ENCODE measurements at places on chromosomes 16 and 17.

DNA sequence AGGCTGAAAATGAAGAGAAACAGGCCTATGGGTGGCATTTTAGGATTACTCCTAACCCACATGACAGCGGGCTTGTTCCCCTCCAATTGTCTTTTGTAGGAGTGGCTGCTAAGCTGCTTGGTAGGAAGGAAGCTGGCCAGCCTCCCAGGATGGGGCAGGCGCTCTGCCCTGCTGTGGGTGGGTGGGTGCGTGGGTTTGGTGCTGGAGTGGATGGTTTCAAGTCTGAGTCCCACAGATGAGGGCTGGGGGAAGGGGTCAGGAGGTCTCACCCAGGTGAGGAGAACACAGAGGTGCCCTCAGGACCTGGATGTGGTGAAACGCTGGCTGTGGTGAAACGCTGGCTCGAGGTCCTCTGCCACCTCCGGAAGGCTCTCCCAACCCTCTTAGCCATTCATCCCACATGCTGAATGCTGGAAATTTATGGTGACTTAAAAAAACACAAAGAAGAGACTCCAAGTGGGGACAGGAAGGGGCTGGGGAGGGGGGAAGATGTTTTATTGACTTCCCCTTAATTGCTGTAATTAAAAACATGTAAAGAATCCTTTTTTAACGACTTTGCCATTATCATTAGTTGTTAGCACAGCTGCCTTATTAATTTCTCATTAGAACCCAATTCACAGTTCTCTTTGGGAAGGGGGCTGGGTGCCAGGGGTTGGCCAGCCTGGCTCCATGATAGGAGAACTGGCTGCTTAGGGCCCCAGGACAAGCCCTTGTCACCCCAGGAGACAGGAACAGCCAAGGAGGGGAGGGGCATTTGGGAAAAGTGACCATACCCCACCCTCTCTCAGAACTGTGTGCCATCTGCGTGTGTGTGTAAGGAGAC, 153.5 kb upstream of the CDC42EP4 start:
- no peak for DNase-seq

DNA sequence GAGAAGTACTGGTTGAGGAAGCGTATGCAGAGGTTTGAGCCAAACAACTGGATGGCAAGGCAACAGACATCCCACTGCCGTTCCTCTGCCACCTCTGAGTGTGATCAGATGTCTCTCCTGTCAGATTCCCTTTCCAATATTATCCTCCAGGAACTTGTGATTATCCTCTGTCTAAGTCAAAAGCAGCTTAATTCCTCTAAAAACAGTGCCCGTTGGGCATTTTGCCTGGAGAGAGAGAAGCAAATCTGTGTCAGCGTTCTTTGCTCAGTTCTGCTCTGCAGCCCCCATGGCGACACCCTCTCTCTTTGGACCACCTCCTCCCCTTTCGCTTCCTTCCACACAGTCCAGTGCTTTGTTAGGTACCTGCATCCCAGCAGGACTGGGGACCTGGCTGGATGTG, 56.1 kb upstream of the TBX2 start:
- no peak for DNase-seq

GRCh38 chr17:63358111-63358839, 87.8 kb downstream of the CYB561 start:
- DNase-seq: no peak

DNA sequence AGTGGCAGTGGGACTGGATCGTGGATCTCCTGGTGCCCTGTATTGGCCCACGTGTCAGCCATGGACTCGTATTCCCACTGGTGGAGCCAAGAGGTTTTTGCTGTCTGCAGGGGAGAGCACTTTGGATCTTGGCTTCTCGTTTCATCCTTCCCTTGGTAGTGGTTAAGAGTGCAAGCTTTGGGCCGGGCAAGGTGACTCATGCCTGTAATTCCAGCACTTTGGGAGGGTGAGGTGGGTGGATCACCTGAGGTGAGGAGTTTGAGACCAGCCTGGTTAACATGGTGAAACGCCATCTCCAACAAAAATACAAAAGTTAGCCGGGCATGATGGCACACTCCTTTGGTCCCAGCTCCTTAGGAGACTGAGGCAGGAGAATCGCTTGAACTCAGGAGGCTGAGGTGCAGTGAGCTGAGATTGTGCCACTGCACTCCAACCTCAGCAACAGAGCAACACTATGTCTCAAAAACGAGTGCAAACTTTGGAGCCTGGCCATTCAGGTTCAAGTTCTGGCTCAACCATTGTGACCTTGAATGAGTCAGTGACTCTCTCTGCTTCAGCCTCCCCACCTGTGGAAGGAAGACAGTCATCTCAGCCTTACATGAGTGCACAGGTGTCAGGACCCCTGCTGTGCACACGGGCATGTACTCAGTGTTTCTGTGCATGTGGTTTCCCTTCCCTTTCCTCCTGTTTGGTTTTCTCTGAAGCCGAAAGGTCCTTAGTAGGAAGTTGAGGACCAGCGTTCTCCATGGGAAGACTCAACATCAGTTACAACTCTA, 57.4 kb downstream of the PLCG2 start:
- DNase-seq: no peak

- no peak for DNase-seq
These were observed 105.1 kb upstream of the TNRC6C start for GRCh38 chr17:77853191-77853977.

GRCh38 chr17:57236686-57237299, 19.5 kb upstream of the MSI2 start:
- DNase-seq: no peak

- DNase-seq: no peak
These were observed 135.0 kb downstream of the GSG1L start for GRCh38 chr16:27928542-27928941.

DNA sequence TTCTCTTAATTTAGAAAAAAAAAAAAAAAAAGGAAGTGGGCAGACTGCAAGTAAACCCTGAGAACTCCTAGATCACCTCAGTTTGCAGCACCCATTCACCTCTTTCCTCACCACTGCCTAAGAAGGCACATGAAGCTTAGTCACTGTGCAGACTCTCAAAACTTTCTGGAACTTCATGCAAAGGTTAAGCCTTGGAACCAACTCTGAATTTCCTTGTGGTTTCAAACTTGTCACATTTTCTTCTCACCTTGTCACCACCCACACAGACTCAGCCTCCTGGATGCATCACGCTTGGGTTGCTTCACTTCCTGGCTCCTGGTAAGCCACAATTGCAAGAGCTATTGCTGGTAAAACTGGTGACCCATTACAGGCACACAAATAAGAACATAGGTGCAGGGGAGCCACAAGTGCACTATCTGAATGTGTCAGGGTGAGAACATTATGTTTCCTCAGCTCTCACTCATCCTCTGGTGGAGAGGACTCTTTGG, 15.0 kb upstream of the CPD start:
- peak; percentile 86 for DNase-seq

GRCh38 chr17:83091257-83092141, 12.1 kb downstream of the METRNL start:
- DNase-seq: no peak

DNA sequence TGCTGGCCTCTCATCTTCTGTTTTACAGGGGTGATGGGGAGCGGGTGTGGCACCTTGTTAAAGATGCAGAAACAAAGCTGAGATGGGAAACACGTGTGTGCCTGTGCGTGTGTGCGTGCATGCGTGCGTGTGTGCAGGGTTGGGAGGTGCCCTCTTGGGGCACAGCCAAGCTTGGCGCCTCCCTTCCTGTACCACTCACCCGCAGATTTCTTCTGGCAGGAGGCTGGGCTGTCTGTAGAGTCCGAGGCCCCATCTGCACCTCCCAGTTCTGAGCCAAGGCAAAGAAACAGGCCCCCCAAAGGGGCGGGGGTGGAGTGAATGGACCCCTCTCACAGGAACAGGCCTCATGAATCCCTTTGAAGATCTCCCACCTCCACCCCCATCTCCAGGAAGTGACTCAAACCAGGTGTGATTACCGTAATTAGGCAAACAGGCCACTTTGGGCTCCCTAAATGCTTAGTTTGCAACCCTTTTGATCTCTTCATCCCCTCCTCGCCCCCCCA, 20.9 kb downstream of the TNS4 start:
- peak; percentile 87 for DNase-seq

GRCh38 chr17:10875430-10875851, 37.6 kb upstream of the PIRT start:
- no peak for DNase-seq

DNA sequence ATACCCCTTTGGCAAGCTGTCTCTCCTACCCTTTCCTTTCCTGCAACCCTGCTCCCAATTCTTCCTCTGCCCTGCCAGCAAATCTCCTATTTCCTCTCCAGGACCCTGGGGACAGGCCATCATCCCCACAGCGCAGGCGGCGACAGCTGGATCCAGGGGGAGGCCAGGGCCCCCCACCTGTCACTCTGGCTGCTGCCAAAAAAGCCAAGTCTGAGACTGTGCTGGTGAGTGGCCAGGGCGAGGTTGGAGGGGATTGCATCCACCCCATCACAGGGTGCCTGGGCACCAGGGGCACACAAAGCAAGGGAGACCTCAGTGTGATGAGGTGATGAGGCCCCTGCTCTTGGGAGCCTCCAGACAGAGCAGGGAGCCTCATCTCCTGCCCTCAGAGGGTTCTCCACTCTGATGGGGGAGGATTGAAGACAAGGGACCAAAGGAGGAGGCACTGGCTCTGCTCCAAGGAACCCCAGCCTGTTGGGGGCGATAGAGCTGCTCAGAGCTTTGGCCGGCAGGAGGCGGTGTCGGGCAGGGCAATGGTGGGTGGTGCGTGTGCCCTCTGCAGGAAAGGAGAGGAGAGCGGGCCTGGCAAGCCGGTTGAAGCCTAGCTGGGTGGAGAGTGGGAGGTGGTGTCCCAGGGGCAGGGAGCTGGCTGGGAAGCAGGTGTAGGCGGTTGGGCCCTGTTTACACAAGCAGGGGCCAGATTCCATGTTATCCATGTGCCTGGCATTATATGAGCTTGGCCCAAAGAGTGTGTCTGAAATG, 15.6 kb upstream of the PDK2 start:
- no peak for DNase-seq

DNA sequence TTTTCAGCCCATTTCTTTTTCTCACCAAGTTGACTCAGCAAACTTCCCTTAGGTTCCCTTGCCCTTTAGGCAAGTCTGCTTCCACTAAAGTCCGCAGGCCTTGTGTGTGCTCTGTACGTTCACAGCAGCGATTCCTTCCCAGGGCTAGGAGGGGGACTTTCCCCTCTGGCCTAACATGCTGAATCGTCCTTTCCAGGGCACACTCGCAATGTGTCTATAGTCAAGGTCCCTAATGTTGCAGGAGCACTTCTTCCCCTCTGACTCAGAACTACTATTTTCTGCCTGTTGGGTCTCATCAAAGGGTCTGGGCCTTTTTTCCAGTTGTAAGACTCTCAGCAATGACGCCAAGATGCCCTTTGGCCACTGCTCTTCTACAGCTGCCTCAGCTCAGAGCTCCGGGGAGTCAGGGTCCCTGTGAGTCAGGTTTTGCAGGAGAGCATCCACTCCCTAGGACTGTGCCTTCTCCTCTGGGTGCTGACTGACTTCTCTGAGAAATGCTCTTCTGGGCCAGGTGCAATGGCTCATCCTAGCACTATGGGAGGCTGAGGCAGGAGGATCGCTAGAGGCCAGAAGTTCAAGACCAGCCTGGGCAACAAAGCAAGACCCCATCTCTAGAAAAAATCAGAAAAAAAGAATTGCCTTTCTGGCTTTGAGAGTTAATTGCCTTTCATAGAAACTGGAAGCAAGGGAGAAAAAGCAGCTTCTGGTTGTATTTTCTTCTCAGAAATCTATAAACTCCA, 64.4 kb upstream of the TBX2 start:
- DNase-seq: no peak

- no peak for DNase-seq
These were observed 14.5 kb downstream of the IL34 start for GRCh38 chr16:70660672-70661350.

GRCh38 chr16:12539185-12539929, 264.3 kb downstream of the CPPED1 start:
- peak; percentile 28 for DNase-seq

DNA sequence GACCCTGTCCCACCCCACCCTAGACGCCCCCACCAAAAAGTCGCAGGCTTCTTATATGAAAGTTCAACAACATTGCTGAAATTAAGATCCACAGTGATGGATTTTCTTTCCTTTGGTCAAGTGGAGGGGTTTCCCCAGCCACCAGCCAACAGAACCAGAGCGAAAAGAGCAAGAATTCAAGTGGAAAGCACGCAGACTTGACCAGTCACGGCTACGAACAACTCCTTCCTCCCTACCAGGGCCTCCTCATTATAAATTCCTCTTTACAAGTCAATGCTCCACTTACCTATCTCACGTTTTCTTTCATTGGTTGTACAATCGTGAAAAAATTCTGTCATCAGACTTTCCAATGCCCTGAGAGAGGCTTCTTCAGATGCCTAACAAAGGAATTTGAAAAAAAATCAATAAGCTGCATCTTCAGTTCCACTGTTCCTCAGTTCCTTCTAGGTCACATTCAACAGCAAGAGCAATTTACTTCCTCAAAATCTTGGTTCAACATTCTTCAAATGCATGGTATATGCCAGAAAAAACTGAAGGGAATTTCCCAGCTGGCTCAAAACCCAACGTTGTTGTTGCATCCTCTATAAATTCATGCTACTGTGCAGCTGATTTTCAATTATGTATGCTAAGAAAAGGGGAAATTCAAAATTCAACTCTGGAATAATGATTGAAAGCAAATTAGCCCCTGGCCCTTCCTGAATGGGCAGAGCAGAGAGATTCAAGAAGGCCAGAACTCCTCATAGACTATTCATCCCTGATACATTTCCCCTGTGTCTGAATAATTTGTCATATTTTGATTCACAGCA, 30.9 kb downstream of the XPO6 start:
- DNase-seq: no peak

DNA sequence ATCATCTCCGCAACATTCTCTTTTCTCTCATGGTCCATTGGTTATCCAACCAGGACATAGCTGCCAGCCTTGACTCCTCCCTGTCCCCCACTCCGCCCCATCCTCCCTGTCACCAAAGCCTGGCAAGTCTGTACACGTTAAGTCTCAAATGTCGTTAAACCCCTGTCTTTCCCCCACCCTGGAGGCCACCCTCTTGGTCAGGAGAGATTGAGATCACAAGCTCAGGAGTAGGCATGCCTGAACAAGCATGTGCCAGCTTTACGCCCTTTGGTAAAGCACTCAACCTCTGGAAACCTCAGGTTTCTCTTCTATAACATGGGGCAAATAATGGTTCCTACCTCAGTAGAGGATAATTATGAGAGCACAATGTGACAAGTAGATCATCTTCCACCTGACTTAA, 38.1 kb upstream of the CCL1 start:
- no peak for DNase-seq

- no peak for DNase-seq
These were observed 11.3 kb downstream of the PLD2 start for GRCh38 chr17:4818276-4818675.

- no peak for DNase-seq
These were observed 775 bp upstream of the TERB1 start for GRCh38 chr16:66802159-66802558.

DNA sequence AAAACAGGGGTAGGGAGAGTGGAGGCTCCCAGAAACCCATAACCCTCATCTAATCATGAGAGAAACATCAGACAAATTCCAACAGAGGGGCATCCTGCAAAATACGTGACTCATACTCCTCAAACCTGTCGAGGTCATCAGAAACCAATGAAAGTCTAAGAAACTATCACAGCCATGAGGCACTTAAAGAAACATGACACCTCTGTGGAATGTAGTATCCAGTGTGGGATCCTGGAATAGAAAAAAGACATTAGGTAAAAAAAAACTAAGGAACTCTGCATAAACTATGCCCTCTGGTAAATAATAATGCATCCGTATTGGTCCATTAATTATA, 16.4 kb downstream of the CDH5 start:
- DNase-seq: no peak

- DNase-seq: no peak
These were observed 59.6 kb upstream of the CDH13 start for GRCh38 chr16:82567175-82567574.

- no peak for DNase-seq
These were observed 1.7 kb downstream of the ADAMTS18 start for GRCh38 chr16:77433146-77433545.

- no peak for DNase-seq
These were observed 12.3 kb upstream of the UBE2I start for GRCh38 chr16:1297018-1297696.
